ENCODE measurements at places on chromosomes 6 and 20.

- no peak for DNase-seq
These were observed 9.7 kb upstream of the MARCKS start for GRCh38 chr6:113847447-113847846.

DNA sequence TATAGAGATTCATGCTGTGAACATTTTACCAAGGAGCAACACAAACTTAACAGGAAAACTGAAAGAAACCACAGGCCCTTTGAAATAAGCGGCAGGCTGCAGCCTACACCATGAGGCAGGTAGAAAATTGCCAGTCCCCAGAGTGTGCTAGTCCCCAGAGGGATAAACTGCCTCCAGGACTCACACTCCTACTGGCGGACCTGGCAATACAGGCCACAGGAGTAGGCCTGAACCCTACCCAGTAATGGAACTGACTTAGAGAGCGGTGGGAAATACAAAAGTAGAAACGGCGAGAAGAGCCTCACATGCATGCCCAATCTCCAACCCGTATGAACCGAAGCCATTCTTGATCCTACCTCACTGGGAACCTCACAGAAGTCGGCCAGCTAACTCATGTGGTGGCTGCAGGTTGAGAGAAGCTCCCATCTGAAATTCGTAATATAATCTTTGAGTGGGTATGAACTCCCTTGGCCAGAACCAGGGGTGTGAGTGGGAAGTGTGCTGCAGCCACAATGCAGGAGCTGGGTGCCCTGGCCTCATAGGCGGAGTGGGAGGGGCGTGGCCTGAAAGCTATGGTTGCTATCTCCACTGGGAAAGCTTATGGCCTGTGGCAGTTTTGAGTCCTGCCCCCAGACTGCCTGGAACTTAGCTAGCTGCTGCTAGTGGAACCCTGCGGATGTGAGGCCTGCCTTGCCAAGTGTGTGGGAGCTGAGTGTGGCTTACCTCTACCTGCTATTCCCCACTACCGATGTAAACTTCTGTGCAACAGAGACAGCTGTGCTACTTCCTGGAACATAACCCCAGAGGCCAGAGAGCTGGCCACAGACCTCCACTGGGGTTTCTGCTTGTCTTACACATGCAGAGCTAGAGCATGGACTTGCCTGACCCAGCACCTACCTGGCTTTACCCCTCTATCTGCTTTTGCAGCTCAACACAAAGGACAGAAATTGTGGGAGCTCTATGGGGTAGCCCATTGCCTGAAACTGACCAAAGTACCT, 146.5 kb upstream of the COL21A1 start:
- DNase-seq = peak; percentile 64

DNA sequence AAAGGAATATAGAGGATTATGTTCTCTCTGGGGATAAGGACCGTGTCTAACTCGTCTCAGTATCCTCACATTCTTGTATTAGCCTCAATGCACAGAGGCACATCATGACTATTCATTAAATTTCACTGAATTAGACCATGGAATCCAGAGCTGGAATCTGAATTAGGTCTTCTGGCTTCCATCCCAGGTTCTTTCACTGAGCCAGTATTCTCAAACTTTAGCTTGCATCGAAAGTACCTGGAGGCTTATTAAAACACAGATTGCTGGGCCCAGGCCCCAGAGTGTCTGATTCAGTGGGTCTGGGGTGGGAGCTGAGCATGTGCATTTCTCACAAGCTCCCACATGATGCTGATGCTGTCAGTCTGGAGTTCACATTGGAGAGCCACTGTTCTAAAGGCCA, 142.0 kb downstream of the UST start:
- no peak for DNase-seq

DNA sequence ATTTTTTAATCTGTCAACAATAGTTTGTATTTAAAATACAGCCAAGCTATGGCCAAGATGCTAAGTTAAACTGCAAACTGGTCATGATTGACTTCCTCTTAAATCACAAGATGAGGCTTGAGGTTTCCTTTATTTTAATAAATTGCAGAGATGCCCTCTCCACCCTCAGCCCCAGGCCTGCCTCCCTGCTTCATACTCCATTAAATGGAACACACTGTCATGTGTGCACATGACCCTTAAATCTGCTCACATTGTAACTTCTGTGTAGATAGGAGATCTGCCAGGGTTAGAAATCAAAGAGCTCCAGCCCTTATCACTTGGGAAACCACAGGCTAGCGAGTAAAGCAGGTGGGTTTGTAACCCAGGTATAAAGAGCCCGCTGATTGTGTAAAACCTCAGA, 20.8 kb downstream of the DUSP22 start:
- DNase-seq = no peak

GRCh38 chr6:28104392-28105244, 19.8 kb upstream of the ZSCAN16 start:
- peak; percentile 75 for DNase-seq

DNA sequence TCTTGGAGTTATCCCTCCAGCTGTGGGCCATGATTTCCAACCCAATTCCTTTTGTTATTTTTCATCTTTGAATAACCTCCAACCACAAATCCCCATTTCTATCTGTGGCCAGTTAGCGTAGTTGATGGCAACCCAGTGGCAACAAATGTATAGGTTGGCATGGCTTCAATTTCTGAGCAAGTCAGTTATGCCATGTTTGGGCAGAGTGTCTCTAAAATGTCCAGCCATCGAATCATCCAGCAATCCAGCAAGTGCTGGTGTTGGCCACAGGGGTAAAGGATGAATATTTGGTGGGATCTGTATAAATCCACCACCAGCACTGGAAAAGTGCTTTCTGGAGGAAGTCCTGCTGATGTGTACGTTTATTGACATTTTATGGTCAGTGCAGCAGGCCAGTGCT, 233.3 kb downstream of the MYLK4 start:
- DNase-seq = no peak

DNA sequence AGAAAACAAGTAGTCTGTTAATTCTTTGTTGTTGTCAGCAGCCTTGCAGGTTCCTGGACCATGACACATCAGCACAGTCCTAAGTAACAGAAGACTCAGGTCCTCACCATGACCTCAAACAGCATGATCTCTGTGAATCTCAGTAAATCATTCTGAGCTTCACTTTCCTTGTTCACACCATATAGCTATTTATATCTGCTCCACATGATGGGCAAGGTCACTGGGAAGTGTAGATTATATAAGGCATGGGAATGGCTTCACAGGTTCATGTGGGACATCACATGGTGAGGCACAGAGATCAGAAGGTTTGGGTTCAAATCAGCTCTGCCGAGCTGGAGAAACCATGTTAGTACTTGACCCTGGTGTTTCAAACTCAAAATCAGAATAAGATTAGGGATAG, 245.4 kb upstream of the SPTLC3 start:
- DNase-seq = no peak
